ENCODE measurements at places on chromosomes 7 and 10.

DNA sequence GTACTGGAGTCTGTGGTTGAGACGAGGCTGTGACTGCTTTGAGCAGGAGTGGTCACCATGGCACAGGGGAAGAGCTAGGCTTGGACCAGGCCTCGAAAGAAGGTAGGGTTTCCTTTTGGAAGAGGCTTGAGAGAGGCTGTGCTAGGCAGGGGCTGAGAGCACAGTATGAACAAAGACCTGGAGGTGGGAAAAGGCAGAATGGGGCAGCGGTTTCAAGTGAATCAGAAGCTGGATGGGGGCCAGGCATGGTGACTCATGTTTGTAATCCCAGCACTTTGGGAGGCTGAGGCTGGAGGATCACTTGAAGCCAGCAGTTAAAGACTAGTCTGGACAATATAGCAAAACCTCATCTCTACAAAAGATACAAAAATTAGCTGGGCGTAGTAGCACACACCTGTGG, 65.9 kb downstream of the CLIP2 start:
- DNase-seq = no peak

DNA sequence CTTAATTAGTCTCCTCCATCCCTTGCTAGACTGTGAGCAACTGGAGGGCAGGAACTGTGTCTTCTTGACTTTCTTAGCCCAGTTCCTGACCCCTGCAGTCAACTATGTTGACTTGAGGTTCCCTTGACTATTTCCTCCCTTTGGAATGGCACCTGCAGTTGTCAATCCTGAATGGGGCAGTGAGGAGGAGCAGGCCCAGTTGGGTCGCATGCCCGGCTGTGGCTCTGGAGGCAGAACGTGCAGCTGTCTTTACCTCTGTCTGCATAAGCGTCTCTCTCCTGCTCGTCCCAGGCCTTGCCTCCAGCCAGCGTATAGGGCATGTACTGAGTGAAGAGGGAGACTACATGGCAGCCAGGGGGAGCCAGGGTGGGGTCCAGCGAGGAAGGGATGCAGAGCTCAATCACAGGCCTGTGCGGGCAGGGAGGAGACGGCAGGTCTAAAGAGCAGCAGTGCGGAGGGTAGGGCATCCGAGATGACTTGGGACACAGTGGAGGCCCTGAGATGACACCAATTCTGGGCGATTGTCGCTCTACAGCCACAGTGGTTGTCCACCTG, 26.8 kb downstream of the PYROXD2 start:
- no peak for DNase-seq

- DNase-seq = no peak
Measured at GRCh38 chr7:155555116-155555695, 8.8 kb upstream of the CNPY1 start.

DNA sequence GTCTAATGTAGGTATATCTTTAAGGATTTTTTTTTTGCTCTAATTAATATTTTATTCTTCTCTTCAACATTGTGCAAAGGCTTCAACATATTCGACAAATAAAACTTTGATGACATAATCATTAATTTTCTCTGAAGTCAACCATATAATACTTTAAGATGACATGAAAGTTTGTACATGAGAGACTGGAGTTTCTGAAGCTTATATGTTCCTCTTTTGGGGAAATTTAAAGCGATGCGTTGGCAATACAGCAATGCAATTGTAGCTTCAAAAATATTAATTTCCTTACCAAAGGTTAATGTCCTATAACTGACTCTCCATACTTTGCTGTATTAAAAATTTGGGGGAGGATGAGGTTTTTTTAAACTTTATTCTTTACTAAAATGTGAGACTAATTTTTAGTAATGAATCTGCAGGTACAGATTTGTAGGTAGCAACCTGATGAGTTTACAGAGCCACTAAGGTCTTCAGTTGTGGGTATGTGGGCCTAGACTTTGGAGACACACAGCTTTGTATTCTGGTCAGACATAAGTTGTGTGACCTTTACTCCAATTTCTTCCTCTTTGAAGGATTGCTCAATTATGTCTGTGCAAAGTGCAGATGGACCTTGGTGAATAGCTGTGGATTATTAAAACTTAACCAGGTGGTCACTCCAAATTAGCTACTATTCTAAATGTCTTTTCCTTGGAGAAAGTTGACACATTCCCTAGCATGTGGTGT, 18.0 kb upstream of the LIPA start:
- DNase-seq = no peak

DNA sequence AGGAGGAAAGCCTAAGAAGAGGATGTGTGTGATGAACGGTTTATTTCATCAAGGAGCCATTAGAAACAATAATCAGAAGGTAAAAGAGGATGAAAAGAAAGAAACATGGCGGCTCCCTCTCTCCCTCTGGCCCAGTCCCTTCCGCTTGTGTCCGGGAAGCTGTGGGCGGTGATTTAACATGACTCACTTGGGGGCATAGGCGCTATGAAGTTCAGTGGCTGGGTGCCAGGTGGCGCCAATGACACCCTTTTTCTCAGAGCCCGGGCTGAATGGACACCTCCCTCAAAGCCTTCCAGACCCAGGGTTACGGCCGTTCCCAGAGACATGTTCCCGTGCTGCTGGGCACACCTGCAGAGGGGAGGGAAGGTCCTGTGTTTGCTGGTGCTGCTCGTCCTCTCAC, 244.0 kb downstream of the SKAP2 start:
- DNase-seq = no peak

GRCh38 chr10:16674147-16674703, 143.0 kb downstream of the RSU1 start:
- DNase-seq = no peak

DNA sequence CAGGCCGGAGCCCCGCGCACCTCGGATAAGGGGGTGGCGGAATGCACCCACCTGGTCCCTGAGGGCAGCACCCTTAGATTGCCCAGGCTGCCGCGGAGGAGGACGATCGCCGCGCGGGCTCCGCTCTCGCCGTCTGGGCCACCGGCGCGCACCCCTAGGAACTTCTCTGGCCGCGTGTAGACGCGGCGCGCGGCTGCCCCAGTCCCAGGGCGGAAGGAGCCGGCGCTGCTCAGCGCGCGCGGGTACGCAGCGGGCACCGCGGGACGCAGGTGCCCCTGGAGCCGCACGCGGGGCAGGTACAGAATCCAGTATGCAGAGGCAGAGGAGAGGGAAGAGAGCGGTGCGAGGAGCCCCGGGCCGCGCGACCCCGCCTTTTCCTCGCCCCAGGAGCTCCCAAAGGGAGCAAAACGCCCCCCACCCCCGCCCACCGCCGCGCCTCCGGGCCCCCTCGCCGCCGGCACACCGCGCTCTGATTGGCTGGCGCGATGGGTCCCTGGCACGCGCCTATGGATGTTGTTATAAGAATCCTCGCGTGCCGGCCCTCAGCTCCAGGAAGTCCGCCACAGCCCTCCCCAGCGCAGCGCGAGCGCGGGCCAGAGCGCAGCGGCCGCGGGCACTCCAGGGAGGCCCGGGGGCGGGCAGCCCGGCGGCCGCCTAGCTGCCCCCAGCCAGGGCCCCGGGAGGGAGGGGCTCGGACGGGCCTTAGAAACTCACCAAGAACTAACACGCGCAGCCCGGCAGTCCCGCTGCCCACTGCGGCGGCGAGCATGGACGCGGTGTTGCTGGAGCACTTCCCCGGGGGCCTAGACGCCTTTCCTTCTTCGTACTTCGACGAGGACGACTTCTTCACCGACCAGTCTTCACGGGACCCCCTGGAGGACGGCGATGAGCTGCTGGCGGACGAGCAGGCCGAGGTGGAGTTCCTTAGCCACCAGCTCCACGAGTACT, at the start of gene PTF1A:
Gene PTF1A (plus strand): TSS at position 549 of the 948 bp plus-strand sequence. CDS start 219 bp downstream, at position 768.
- no peak for DNase-seq

- no peak for DNase-seq
Measured at GRCh38 chr10:131772441-131772840, 128.4 kb upstream of the PPP2R2D start.

- DNase-seq = no peak
Measured at GRCh38 chr7:91517201-91517785, 253.1 kb downstream of the FZD1 start.

- no peak for DNase-seq
Measured at GRCh38 chr10:108785011-108785410, 1138.3 kb downstream of the XPNPEP1 start.

GRCh38 chr10:112335111-112335867, 38.6 kb upstream of the ACSL5 start:
- no peak for DNase-seq

- no peak for DNase-seq
Measured at GRCh38 chr10:78038105-78038504, 4.4 kb downstream of the RPS24 start.

- no peak for DNase-seq
Measured at GRCh38 chr10:77993620-77994019, 35.7 kb downstream of the POLR3A start.

DNA sequence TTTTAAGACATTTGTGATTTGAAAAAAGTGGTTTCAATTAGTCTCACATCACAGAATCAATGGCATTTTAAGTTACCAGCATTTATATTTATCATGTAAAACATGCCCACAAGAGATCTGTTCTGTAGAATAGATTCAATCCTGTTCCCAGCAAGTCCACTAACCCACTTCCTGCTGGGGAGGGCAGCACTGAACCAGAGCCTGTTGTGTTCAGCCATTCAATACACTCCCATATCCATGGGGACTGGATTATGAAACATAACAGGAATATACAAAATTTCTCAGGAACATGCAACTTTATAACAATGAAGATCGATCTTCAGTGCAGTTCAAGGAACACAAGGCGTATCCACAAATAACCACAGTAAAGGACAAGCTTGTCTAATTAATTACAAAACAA, 24.4 kb upstream of the ANK3 start:
- DNase-seq = no peak

- no peak for DNase-seq
Measured at GRCh38 chr7:151406051-151406875, 3.6 kb downstream of the WDR86 start.

- no peak for DNase-seq
Measured at GRCh38 chr7:156128496-156128895, 316.2 kb upstream of the SHH start.

DNA sequence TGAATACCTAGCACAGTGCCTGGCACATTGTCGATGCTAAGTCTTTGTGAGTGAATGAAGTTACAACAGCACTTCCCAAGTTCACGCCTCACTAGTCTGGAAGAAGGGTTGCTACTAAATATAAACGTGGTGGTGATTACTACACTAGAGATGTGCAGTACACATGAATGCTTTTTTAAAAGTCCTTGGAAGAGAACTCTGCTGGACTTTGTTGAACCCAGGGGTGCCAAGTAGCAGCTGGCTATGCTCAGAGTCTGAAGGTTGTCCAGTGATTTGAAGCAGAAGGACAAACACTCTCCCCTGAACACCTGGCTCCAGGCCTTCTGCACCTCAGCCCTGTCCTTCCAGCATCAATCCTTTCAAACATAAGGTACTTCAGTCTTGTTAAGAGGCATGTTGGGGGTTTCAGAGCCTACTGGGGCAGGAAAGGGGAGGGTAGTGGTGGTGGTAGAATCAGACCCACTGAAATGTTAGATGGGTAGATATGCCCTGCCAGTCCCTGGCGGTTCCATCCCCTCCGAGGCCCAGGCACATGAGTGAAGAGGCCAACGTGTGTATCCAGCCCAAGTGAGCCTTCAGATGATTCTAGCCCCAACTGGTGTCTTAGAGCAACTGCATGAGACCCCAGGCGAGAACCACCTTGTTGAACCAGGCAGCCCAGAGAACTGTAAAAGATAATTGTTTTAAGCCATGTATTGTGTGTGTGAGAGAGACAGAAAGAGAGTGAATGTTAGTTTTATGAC, 94.4 kb downstream of the TAX1BP1 start:
- no peak for DNase-seq

DNA sequence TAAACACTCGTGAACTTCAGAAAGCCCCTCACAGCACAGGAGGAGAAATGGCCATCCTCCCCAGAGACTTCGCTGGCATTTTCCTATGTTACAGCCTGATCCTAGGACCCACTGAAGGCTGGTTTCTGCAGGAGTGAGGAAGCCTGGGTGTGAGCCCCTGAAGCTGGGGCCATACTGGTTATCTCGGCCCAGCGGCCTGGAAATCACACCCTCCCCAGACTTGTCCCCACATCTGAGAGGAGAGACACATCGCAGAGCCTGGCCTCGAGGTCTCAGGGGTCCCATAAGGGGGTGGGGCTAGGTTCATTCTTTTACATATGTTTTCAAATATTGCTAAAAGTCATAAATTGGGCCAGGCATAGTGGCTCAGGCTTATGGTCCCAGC, 17.5 kb upstream of the RET start:
- DNase-seq = no peak

DNA sequence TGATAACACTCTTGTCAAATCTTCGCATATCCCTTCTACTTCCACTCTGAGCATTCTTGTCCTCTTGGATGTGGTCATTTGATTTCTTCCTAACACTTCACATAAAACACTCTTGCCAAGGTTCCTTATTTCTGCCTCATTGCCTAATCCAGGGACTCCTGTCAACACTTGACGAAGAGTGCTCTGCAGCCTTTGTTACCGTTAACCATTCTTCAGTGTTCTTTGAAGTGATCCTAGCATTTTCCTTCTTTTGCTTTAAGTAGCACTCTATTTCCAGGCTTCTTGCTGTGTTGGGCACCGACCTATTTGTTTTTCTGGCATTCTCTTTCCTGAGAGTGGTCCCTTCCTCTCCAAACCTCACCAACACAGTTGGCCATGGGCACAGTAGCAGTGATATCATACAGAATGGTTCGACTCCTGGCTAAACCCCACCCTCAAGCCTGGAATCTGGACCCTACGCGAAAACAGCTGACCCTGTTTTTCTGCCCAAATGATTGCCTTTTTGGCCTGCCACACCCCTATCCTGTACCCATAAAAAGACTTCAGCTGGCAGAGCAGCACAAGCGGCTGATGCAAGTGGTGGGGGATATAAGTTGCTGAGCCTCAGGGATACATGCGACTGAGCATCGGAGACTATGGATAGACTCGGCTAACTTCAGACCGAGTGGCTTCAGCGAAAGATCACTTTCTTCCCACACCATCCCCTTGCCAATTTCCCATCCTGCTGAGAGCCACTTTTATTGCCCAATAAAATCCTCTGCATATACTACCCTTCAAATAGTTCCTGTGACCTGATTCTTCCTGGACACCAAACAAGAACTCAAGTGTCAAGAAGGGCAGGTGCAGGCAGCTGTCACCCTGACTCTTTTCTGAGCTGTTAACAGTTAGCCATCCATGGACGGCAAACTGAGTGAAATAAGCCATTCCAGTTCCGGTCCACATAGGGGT, 820.6 kb downstream of the CCSER2 start:
- no peak for DNase-seq

- DNase-seq = no peak
Measured at GRCh38 chr10:73060738-73061635, 35.7 kb downstream of the P4HA1 start.

DNA sequence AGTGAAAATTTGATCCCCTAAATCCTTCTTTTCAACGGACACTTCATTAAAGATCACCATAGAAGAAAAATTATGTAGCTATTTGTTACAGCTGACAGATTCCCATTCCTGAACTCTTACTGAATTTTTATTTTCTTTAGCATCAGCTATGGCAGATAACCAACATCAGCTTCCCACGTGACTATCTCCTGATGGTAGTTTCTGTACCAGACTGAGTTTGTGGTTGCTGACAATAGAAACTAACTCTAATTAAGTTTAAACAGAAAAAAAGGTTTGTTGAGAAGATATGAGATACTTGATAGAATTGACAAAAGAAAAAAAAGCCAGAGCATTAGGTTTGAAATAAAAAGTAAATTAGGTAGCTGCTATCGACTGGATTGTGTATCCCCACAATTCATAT, 101.8 kb downstream of the DYNC1I1 start:
- no peak for DNase-seq

- DNase-seq = no peak
Measured at GRCh38 chr7:47739301-47739875, 157.5 kb upstream of the TNS3 start.

GRCh38 chr7:24455813-24456525, 117.3 kb upstream of the PALS2 start:
- no peak for DNase-seq
